ENCODE measurements at places on chromosomes 5 and 9.

DNA sequence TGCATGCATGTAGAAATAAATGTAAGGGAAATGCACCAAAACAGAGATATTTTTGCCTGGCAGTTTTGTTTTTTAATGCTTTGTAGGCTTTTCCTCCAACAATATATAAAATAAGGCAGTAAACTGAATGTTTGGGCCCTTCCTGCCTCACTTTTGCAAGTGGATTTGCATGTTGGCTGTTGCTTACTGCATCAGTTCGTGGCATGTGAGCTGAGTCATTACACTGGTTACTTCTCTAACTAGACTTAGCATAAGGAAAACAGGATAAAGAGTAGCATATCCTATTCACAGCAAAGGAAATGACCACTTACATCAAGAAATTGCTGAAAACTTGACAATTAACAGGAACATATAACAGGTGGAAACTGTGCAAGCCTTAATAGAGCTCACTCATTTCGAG is 113.4 kb downstream of the TLE1 start:
- H3K27me3 ChIP-seq: no peaks in the 10 kb centered on the region
- no peaks in the 10 kb centered on the region for H3K4me1 ChIP-seq
- DNase-seq: no peak
- H3K27ac ChIP-seq: no peak overlapping the region
- no peak overlapping the region for H3K4me3 ChIP-seq

GRCh38 chr9:127561491-127562278 is 50.4 kb upstream of the STXBP1 start:
- peaks cover 18% of the 10 kb centered on the region for H3K4me1 ChIP-seq
- H3K27ac ChIP-seq: peak overlapping the region; percentile 65
- no peaks in the 10 kb centered on the region for H3K27me3 ChIP-seq
- no peak overlapping the region for H3K4me3 ChIP-seq
- H3K36me3 ChIP-seq: peaks cover 5% of the 10 kb centered on the region

GRCh38 chr9:35856882-35857281 is 13.3 kb downstream of the OR13J1 start:
- DNase-seq: no peak
- H3K4me3 ChIP-seq: no peak overlapping the region
- H3K4me1 ChIP-seq: no peaks in the 10 kb centered on the region
- no peaks in the 10 kb centered on the region for H3K27me3 ChIP-seq

DNA sequence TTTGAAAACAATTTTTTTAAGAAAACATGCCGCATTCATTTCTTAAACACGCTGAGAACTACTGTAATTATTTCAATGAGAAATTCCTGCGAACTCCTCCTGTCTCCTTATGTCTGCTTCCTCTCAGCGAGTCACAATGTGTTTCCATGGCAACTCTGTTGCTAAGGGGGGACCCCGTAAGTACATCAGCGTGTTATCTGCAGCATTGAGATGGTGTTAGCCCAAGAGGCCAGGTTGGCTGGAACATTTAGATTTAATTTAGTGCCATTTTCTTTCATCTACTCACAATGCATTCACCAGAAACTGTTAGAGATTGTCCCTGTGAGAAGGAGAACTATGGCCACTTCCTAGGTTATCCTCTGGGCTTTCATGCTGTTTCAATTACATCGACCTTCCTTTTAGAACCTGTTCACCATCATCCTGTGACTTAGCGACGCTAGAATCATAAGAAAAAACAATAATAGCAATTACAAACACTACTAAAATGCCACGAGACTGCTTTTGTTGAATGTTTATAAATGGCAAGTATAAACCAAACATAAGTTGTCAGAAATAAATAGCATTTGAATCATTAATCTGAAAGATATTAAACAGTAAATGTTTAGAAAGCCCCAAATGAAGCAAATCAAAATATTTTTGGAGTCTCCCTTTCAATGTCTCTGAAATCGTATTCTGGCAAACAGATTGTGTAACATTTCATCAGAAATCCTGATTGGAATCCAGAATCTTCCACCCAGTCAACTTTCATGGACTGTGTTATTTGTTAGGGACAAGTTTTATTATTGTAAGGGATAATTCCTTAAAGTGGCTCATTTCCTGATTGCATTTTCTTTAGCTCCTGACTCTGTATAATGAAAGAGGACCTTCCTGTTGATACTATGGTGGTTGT is 39.7 kb upstream of the SHC3 start:
- no peak overlapping the region for H3K27ac ChIP-seq
- peak; percentile 71 for DNase-seq
- no peak overlapping the region for H3K4me3 ChIP-seq
- no peaks in the 10 kb centered on the region for H3K36me3 ChIP-seq

DNA sequence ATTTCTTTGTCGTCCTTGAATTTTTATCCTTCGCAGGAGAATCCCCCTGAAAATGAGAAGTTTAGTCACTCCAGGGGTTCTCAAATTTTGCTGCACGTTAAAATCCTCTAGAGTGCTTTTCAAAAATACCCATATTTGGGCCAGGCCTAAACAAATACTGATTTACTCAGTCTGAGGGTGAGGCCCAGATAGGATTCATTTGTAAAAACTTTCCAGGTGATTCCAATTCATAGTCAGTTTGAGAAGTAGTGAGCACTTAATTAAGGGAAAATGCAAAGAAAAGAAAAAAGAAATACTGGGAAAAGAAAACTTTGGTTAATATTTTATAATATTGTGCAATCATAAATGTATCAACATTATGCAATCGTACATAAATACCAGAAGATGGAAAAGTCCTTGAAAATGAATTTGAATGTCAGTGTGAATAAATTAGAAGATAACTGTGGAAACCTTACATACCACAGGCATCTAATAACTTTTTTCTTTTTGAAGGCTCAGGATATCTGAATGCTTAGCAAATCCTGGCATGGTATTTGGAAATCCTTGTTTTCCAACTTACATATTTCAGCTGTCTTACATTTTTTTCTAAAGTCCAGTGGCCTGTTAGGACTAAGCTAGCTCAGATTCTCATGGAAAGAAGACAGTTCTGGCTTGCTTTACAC is 116.5 kb upstream of the DAPK1 start:
- peaks cover 2% of the 10 kb centered on the region for H3K4me1 ChIP-seq
- no peak overlapping the region for H3K4me3 ChIP-seq
- DNase-seq: no peak
- no peaks in the 10 kb centered on the region for H3K27me3 ChIP-seq
- H3K36me3 ChIP-seq: no peaks in the 10 kb centered on the region

- H3K27ac ChIP-seq: no peak overlapping the region
- H3K27me3 ChIP-seq: no peaks in the 10 kb centered on the region
- H3K36me3 ChIP-seq: no peaks in the 10 kb centered on the region
- DNase-seq: no peak
- H3K4me1 ChIP-seq: peaks cover 5% of the 10 kb centered on the region
- no peak overlapping the region for H3K4me3 ChIP-seq
Measured at GRCh38 chr9:115115117-115115880, 2.7 kb downstream of the TNC start.

GRCh38 chr9:81885602-81886001 is 42.6 kb upstream of the SPATA31D4 start:
- H3K4me3 ChIP-seq: no peak overlapping the region
- no peak overlapping the region for H3K27ac ChIP-seq
- H3K36me3 ChIP-seq: no peaks in the 10 kb centered on the region
- no peak for DNase-seq
- H3K27me3 ChIP-seq: no peaks in the 10 kb centered on the region

GRCh38 chr5:124236361-124237205 is 509.9 kb downstream of the ZNF608 start:
- H3K27ac ChIP-seq: no peak overlapping the region
- no peaks in the 10 kb centered on the region for H3K36me3 ChIP-seq
- H3K4me3 ChIP-seq: no peak overlapping the region
- H3K27me3 ChIP-seq: no peaks in the 10 kb centered on the region

DNA sequence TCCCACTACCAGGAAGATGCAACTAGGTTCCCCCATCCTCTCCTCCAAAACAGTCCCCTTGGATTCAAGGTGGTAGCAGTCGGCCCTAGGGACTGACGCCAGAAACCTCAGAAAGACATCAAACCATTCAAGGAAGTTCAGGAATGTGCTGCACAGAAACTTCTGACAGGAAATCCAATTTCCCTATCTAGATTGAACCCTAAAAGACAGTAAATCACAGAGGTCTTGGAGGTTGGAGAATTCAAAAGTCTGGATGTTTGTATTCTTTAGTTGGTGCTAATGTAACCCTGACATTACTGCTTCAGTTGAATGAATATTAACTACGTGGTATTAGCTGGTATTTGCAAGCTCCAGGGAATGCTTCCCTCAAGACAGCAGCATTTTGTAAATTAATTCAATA is 125.3 kb downstream of the SYK start:
- no peak overlapping the region for H3K27ac ChIP-seq
- H3K4me1 ChIP-seq: no peaks in the 10 kb centered on the region
- H3K36me3 ChIP-seq: no peaks in the 10 kb centered on the region
- H3K27me3 ChIP-seq: no peaks in the 10 kb centered on the region
- H3K4me3 ChIP-seq: no peak overlapping the region
- DNase-seq: no peak

- DNase-seq: peak; percentile 90
- peaks cover 3% of the 10 kb centered on the region for H3K4me1 ChIP-seq
- H3K27ac ChIP-seq: no peak overlapping the region
- no peaks in the 10 kb centered on the region for H3K27me3 ChIP-seq
- H3K36me3 ChIP-seq: no peaks in the 10 kb centered on the region
- peak overlapping the region; percentile 92 for H3K4me3 ChIP-seq
Measured at GRCh38 chr5:15501091-15501791, 1.3 kb downstream of the FBXL7 start.

- H3K36me3 ChIP-seq: no peaks in the 10 kb centered on the region
- DNase-seq: peak; percentile 61
- H3K27ac ChIP-seq: no peak overlapping the region
- no peaks in the 10 kb centered on the region for H3K27me3 ChIP-seq
- no peaks in the 10 kb centered on the region for H3K4me1 ChIP-seq
Measured at GRCh38 chr9:19174127-19174912, 47.0 kb upstream of the PLIN2 start.

DNA sequence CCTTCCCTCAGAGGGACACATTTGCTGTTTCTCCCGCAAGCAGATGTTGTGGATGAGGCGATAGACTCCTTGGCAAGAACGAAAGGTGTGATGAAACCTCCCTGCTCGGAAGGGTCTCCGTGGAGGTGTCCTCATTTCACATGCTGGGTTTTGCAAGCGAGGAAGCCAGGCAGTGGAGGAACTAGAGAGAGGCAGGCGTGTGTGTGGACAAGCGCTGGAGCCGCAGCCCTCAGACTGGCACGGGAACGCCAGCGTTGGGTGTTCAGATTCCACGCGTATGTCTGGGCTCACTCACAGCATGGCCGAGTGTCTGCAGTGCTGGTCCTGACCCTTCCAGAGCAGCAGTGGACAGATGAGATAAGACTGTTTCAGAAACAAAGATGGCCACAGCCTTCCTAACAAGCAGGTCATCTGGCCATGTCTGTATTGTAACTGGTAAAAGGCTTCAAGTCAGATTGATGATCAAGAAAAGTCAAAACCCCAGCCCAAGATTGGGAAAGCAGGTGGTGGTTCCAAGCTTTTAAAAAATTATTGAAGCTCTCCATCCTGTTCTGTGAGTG is 35.0 kb upstream of the NCS1 start:
- DNase-seq: no peak
- H3K36me3 ChIP-seq: no peaks in the 10 kb centered on the region
- H3K4me3 ChIP-seq: no peak overlapping the region
- peaks cover 19% of the 10 kb centered on the region for H3K4me1 ChIP-seq
- H3K27me3 ChIP-seq: no peaks in the 10 kb centered on the region

- H3K27me3 ChIP-seq: no peaks in the 10 kb centered on the region
- H3K27ac ChIP-seq: no peak overlapping the region
- no peak overlapping the region for H3K4me3 ChIP-seq
- H3K4me1 ChIP-seq: no peaks in the 10 kb centered on the region
- peak; percentile 53 for DNase-seq
Measured at GRCh38 chr9:79489261-79490000, 82.3 kb upstream of the TLE4 start.

DNA sequence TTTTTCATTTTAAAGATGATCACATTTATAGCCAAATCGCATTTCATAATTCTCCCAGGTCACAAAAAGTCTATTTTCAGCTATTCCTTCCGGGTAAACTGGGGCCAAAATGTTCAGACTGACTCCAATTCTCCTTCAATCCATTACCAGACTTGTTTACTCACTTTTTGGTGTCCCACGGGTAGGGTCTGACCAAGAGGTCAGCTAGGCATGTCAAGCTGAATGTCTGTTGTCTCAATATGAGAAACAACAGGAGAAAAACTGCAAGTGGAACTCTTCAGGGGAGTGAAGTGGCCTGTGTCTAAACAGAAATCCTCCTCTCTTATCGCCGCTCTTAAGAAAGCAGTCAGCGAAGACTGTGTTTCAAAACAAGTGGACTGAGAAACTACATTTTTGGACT is 171.3 kb downstream of the APBA1 start:
- no peak overlapping the region for H3K4me3 ChIP-seq
- peaks cover 8% of the 10 kb centered on the region for H3K4me1 ChIP-seq
- DNase-seq: no peak
- no peaks in the 10 kb centered on the region for H3K36me3 ChIP-seq
- no peaks in the 10 kb centered on the region for H3K27me3 ChIP-seq
